AG04450 (cell line): ENCODE measurements at places on chromosomes 7 and 10. TPM values are rescaled to one million over a fixed set of nuclear protein-coding genes. Genes with fewer than 3 reads are reported as not detected.

- no peak for DNase-seq
Observed at GRCh38 chr7:65975814-65976445, 6.1 kb downstream of the GUSB start.

DNA sequence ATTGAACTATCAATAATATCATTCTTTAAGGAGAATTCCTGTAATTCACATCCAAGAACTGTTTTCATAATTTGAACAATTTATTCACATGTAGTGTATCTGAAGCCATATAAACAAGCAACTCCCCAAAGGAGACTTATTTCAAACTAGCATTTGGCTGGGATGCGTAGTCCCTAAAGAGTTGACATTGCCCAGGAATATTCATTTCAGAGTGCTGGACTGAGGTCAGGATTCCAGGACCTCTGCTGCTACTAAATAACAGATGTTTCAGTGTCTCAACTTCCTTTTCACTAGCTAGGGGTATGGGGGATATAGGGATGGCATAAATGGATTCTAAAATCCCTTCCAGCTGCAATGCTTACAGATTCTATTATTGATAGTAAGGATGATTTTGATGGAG is 177.0 kb downstream of the TSPAN12 start:
- no peak for DNase-seq

- DNase-seq, result no peak
Observed at GRCh38 chr10:97090035-97090434, 95.7 kb downstream of the SLIT1 start.

GRCh38 chr7:81297317-81297716 is 378.5 kb upstream of the SEMA3C start:
- DNase-seq, result no peak

DNA sequence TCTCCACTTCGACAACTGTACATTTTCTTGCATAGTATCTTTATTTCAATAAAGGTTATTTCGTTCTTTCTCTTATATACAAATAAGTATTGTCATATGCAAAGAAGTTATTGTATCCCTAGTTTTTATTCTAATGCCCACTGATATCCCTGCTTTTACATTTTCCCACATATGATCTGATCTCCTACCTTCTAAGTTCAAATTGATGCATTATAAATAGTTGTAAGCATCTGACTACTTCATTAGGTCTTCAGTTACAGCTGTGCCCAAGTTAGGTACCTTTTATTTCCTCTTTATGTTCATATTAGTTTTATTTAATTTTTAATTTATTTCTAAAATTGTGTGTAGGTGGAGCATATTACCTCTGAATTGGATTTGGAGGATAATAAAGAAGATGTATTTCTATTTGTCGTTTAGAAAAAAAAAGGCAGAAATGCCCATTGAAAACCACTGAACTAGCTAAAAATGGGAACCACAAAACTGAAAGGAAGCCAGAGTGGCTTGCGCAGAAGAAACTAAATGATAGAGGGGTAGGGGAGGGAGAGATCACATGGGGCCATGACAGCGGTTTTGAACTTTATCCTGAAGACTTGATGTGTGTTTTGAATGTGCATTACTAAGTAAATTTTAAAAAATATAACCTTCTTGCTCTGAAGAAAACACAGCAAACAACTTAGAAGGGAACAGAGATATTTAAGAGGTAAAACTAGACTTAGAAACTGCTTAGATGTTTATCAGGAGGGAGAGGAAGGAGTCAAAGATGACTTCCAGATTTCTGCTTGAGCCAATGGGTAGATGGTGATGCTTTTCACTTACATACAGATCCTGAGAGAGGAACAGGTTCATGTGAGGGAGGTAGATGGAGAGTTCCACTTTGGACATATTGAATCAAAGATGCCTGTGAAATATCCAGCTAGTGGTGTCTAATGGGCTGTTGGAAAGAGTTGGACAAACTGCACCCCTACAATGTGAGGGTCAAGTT is 9.3 kb upstream of the ZC3HAV1L start:
- no peak for DNase-seq

- DNase-seq, result no peak
Observed at GRCh38 chr7:144834641-144835144, 1.2 kb downstream of the TPK1 start.

DNA sequence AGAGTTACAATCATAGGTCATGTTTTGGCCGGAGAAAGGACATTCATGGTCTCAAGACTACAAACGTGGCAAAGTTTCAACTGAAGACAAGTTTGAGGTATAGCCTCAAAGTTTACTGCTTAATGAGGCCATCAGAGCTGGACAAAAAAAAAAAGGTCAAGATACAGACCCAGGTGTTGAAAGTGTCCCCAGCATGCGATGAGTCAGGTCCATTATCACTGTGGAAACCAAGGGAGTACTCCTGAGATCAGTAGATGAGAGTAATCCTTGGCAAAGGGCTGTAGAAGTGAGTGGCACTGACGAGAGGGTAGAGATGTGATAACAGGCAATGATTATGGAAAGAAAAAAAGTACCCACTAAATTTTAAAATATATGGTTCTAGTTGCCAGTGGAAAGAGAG is 80.1 kb upstream of the LRRN3 start:
- DNase-seq, result no peak

DNA sequence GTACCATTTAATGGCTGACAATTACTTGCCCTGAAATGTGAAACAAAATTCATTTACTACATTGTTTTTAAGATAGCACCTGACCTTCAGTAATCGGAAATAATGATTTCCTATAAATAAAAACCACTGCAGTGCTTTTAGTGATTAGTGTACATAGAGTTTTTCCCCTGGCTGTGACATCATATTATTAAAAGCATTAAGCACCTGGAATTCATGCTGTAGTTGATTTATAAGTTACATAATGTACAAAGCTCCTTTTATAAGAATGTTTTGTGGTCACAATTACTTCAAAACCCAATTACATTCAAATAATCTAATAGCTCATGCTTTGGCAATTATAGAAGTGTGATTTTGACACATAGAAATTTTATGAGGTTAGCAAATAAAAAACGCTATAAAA is 44.3 kb upstream of the EIF4H start:
- no peak for DNase-seq

- no peak for DNase-seq
Observed at GRCh38 chr10:124592101-124592500, 130.5 kb downstream of the LHPP start.

GRCh38 chr7:46170792-46171191 is 249.7 kb upstream of the IGFBP3 start:
- no peak for DNase-seq

- no peak for DNase-seq
Observed at GRCh38 chr7:40475681-40475982, 340.8 kb downstream of the SUGCT start.

GRCh38 chr7:90409667-90410066 is 6.4 kb downstream of the CLDN12 start:
- no peak for DNase-seq

DNA sequence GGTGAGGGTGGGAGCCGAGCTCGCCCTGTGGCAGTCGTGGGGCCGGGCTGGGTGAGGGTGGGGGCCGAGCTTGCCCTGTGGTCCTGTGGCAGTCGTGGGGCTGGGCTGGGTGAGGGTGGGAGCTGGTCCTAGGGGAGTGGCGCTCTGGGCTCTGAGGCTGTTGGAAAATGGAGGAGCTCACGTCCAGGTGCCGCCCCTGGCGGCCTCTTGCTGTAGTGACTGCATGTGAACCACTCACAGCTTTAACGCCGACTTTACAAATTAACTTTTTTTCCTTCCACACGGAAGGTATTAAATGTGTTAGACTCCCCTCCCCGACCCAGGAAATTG is 312.6 kb downstream of the WDR37 start:
- DNase-seq, result no peak

- no peak for DNase-seq
Observed at GRCh38 chr10:96034625-96035024, 8.8 kb upstream of the CCNJ start.

DNA sequence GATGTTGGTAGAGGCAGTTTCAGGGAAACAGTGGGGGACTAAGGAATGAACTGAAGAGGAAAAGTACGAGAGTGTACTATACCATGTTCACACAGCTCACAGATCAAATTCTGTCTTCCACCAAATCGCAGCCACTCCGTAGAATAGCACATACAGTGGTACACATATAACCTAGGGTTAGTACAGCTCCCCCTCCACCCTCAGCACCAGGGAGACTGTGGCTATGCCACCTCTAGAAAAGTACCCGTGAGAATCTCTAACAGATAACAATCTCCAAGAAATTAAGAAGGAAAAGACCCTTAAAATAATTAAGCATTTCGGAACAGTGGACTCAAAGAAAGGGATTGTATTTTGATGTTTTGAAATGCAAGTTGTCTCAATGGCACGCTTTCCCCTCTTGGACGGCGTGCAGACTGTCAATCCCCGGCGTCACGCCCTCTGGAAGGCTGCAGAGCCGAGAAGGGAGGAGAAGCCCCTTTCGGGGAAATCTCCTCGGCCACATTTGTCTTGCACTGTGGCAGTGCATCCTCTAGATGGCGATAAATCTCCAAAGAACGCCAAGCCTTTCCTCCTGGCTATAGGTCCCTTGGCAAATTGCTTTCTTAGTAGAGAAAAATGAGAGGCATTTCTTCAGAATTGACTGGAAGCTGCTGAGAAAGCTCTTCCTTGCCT is 345.0 kb downstream of the REEP3 start:
- no peak for DNase-seq

DNA sequence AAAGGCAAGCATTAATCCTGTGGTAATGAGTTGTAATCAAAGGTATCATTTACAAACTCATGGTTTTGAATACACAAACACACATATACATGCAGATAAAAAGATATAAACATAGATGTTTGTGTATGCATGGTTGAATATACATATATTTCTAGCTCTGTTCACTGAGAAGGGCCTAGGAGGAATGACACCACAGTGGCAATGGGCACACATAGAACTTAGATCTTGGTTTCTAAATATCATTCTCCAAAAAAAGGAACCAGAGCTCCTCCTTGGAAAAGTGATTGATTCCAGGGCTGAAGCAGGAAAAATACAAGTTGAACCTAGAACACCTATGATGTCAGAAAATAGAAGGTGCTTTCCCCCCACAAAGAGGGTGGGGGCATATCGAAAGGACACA is 6.9 kb downstream of the CUL2 start:
- DNase-seq, result no peak

DNA sequence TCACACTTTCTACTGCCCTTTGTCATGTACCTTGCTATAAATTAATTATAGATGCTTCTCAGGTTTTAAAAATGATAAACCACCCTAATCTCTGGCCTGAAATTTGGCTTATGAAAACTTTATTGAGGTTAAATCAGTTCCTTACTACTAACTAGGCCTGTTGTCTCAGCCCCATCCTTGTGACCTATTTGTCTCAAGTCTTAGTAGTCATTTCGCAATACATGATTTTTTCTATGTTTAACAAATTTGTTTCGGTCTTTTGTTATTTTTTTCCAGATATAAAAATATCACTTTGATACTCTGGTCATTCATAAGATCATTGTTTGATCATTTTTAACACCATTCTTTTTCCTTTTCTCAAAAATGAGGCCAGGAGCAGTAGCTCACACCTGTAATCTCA is 411.6 kb downstream of the GFRA1 start:
- DNase-seq, result no peak

OPN4 gene
- not detected in 2 replicates for polyA plus RNA-seq

KCNH2 gene
- 1.3 and 2.0 TPM in 2 replicates for polyA plus RNA-seq

ANKRD61 gene
- polyA plus RNA-seq, result 0.19 and 0.22 TPM in 2 replicates

OR2A12 gene
- polyA plus RNA-seq, result not detected in 2 replicates

FZD1 gene
- polyA plus RNA-seq, result 9.6 TPM in 2 replicates

AKR1C8 gene
- polyA plus RNA-seq, result not detected in 2 replicates

STOX1 gene
- 0.07 and 0.12 TPM in 2 replicates for polyA plus RNA-seq

FKBP6 gene
- polyA plus RNA-seq, result not detected in 2 replicates

SYT15B gene
- polyA plus RNA-seq, result 0.11 and 0.17 TPM in 2 replicates

CAMK2G gene
- 22.3 and 23.7 TPM in 2 replicates for polyA plus RNA-seq
